Stimulated activated CD4-positive, alpha-beta T cell treated with anti-CD3 and anti-CD28 coated beads, Interleukin-15, amount 100 ng/mL, for 48 hours (primary cell): ENCODE measurements at places on chromosomes 3 and 15.

- no peak for DNase-seq
Observed at GRCh38 chr15:51401051-51401780, 59.8 kb downstream of the GLDN start.

- DNase-seq = no peak
Observed at GRCh38 chr3:50817756-50818529, 143.2 kb downstream of the DOCK3 start.

GRCh38 chr3:196619223-196619622, 20.3 kb upstream of the NRROS start:
- no peak for DNase-seq

GRCh38 chr15:88849376-88850072, 45.8 kb downstream of the HAPLN3 start:
- DNase-seq = no peak

DNA sequence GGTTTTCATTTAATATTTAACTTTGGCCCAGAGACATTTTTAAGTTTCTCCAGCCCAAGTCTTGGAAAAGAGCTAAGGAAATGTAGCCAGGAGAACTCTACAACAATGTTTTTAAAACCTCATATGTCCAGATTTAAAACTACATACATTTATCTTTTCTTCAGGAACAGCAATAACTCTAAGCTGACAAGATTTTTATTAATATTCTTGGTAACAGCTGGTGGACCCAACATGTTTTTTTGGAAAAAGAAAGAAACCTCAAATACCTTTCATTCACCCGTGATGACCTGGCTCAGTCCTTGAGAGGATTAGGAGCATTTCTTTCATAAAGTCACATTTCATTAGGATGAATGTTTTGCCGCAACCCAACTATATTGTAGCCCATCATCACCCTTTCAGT, 50.4 kb upstream of the CMSS1 start:
- no peak for DNase-seq

GRCh38 chr3:185958626-185959025, 20.8 kb upstream of the TRA2B start:
- DNase-seq = no peak

DNA sequence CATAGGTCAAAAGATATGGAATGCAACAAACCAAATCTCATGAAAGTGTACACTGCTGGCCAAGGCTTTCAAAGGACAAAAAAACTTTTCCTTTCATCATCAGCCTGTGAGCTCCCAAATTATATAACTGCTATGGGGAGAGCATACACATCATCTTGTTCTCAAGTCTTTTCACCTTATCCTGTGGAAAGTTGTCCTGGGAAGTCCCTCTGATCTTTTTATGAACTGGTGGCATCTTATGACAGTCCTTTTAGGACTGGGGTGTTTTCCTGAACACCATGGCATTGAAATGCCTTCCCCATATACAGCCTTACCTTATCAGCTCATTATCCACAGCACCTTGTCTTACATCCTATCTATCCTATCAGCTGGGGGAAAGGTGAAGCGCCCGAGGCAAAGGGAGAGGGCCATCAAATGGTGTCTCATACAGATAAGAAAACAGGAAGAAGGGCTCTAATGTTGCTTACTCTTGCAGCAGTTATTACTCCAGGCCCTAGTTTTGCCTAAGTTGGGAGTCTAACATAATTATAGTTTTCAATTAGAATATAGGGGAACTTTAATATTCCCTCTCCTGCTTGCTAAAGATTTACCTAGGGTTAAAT, 61.5 kb upstream of the GOLIM4 start:
- DNase-seq = no peak

DNA sequence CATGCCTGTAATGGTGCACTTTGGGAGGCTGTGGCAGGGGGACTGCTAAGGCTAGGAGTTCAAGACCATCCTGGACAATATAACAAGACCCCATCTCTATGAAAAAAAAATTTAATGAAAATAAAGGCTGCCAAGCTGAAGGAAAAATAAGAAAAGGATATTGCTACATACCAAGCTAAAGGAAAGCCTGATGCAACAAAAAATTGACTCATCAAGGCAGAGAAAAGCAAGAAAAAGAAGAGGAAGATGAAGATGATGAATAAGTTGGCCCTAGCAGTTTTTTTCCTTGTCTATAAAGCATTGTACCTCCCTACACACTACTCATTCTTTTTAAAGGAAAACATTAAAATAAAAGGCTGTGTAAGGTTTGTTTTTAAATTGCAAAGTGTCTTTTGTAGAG, 441.9 kb upstream of the MDFIC2 start:
- DNase-seq = no peak

GRCh38 chr3:42533161-42533897, 30.9 kb downstream of the VIPR1 start:
- DNase-seq = no peak

DNA sequence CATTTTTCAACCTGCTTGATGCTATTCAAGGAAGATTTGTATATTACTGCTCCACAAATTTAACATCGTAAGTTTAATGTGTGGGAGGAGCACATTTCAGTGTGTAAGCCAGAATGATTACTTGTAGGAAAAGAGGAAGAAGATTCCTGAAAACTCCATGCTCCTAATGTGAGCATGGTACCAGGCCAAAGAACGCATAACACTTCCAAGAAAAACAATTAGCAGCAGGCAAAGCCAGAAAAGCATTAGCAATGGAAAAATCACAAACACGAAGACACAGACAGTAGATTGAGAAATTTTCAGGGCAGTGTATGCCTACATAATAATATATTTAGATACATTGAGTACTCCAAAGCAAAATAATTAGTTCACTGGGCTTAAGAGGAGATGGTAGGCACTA, 96.6 kb upstream of the CBLB start:
- DNase-seq = no peak

DNA sequence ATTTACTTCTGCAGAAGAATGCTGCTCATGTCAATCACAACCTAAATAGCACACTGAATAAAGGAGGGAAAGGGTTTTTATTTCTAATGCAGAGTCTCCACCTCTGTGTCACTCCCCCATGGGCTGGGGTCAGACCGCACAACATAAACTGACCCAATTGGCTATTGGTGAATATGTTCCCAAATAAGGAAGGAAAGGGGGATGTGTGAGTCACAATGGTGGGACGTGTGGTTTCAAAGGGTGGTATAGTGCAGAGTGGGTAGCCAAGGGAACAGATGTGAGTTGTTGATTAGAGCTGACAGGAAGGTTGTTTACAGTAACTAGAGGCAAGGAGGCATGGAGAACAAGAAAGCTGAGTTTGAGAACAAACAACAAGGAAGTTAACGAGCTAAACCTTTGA, 491.8 kb downstream of the ZPLD1 start:
- no peak for DNase-seq

- no peak for DNase-seq
Observed at GRCh38 chr3:32278714-32279113, 40.2 kb downstream of the CMTM8 start.

DNA sequence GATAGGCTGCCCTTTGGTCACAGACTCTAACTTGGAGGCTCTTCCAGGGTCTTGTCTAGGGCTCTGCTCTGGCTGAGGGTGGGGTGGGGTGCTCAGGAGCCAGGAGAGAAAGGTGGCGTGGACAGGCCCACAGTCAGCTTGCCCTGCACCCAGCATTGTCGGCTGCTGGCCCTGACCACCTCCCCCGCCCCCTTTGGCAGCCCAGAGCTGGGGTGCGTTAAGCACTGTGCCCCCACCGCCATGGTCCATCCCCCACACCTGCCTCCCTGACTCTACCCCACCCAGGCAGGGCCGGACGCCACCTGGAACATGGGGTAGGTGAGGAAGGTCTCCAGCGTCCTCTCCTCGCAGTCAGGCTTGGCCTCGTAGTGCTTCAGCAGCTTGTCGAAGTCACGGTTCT, 58.8 kb downstream of the RASGRF1 start:
- DNase-seq = no peak

- DNase-seq = no peak
Observed at GRCh38 chr3:180295811-180296210, 259.1 kb upstream of the PEX5L start.

- no peak for DNase-seq
Observed at GRCh38 chr3:149936812-149937230, 33.9 kb downstream of the PFN2 start.

GRCh38 chr3:186751480-186751879, 31.9 kb upstream of the EIF4A2 start:
- no peak for DNase-seq

DNA sequence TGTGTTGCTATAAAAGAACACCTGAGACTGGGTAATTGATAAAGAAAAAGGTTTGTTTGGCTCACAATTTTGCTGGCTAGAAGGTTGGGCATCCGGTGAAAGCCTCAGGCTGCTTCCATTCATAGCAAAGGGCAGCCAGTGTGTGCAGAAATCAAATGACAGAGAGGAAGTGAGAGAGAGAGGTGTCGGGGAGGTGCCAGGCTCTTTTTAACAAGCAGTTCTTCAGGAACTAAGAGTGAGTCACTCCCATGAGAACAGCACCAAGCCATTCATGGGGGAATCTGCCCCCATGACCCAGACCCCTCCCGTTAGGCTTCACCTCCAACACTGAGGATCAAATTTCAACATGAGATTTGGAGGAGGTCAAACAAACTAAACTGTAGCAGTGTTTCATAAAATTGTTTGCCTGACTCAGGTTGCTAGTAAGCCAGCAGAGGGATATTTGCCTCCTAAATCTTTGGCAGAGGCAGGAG, 4.5 kb upstream of the PARP15 start:
- peak; percentile 10 for DNase-seq

GRCh38 chr3:101513419-101513986, 491 bp upstream of the SENP7 start:
- no peak for DNase-seq

GRCh38 chr3:43994657-43995546, 246.8 kb upstream of the TOPAZ1 start:
- no peak for DNase-seq

DNA sequence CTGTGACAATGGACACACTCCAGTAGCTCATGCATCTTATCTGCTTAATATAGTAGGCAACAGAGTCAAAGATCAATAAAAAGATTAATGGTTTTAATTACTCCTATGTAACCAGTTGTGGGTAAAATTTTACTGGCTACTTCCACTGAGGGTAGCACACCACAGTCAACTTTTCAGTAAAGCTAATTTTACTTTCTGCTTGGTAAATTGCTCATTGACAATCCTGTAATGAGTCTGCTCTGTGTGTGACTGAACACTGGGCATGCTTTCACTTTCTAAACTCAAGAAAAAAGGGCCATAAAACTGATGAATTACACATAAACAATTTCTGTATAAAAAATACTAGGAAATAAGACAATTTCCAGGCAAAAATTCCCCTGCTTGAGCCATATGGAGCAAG, 838.3 kb downstream of the VGLL3 start:
- DNase-seq = no peak

DNA sequence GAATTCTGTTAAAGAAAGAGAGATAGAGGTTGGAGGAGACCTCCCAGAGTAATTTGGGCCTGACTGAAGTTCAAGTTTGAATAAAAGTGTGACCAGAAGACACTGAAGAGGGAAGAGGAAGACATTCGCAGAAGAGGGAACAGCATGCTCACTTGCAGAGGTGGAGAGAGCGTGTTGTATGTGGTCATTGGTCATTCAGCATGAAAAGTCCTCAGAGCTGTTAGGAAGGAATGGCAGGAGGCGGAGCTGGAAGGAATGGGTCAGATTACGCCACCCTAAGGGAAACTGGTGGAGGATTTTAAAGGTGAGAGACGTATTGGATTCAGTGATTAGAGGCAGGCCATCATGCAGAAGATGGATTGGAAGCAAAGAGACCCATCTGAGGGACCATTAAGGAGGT, 41.6 kb downstream of the IQCH start:
- no peak for DNase-seq

GRCh38 chr3:149243540-149243939, 21.9 kb upstream of the CP start:
- no peak for DNase-seq

- no peak for DNase-seq
Observed at GRCh38 chr3:58012302-58012701, 4.1 kb downstream of the FLNB start.

GRCh38 chr3:129758785-129759320, 134.7 kb downstream of the TMCC1 start:
- DNase-seq = no peak

DNA sequence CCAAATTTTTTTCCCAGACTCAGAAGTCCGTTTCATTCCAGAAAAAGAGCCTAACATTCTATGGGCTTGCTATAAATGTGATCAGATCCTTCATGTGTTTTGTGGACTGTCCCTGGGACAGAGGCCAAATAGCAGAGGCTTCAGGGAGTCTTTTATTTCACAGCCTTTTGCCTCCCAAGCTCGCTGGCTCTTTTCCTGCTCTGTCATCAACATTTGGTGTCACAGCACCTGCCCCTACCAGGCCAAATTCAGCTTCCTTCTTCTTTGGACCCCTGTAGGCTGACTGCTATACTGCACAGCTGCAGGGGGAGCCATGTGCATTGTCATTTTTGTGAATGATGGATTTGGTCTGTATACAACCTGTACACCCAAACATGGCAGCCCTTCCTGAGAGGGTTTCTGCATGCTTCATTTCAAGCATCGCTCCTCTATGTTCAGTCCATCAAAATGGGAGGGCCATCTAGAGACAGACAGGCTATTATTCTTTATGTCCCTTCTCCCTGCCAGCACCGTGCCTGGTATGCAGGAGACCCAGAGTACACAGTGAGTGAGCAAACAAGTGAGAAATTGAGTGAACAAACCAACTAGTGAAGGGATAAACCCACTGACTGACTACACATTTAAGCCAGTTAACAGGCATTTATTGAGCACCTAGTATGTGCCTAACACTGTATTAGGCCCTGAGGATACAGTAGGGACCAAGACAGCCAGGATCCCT, 17.9 kb upstream of the RPP14 start:
- no peak for DNase-seq

DNA sequence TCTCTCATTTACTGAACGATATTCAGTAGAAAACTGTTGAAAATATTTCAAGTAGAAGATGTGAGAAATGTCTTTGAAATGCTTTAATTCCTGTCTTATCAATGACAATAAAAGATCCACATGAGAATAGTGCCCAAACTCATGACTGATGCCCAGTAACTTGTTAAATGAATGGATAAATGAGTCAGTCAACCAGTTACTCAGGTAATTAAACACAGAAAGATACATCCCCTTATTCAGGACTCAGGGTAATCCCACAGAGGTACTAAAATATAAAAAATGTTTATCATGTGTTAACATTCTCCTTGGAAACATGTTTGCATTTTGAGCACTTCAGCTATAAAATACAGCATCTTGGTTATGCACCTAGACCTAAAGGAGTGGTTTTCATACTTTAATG, 169.5 kb downstream of the MBNL1 start:
- no peak for DNase-seq
